ENCODE measurements at places on chromosomes 5 and 9.

DNA sequence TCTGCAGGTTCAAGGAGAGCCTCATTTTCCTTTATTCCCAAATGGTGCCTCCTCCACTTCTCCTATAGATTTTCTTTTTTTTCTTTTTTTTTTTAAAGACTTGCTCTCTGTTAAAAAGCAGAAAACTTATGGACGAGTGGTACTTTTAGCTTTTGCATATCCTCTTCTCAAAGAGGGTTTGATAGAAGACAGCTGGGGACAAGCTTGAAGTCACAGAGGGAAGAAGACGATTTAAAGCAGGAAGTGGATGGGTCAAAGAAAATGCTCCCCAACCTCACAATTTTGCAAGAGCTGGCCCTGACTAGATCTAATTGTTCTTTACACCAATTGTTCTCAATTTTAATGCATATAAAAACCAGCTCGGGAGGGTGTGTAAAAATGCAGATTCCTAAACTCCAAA, 48.9 kb downstream of the APBA1 start:
- no peak for DNase-seq

DNA sequence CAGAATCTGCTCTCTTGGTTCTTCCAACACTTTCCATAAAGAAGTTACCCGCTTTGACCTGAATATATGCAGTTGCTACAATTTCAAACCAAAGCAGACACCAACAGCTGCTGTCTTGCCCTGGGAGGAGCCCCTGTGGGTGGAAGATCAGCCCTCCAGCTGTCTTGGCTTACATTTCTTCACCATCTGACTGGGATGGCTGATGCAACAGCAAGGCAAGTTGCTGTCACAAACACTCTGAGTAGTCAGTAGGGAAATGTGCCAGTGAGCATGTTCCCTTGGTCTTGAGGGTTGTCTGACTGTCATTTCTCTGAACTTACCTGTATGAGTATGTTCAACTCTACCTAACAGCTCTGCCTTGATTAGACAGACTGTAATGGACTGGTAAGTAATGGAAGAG, 152.9 kb downstream of the SGCD start:
- DNase-seq: no peak

- DNase-seq: no peak
Observed at GRCh38 chr5:65742565-65743231, 20.7 kb downstream of the NLN start.

GRCh38 chr9:37371565-37372464, 50.7 kb upstream of the GRHPR start:
- peak; percentile 46 for DNase-seq

- no peak for DNase-seq
Observed at GRCh38 chr9:3468421-3469205, 57.2 kb downstream of the RFX3 start.

DNA sequence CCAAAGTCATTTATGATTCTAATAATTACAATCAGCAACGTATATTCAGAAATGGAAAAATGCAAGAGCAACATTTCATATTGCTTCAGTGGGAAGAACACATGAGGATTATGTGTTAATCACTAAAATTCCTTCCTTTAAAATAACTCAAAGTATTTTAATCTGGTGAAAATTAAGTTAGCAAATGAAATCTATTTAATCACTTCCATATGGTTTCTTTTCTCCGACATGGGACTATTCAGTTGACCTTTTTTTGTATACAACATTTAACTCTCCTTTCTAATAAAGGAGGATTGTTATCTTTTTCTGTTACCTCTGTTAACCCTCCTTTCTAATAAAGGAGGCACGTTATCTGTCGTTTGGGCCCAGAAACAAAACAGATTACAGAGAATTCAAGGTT, 59.9 kb downstream of the HOMER1 start:
- no peak for DNase-seq

GRCh38 chr5:137515238-137515637, 16.1 kb upstream of the SPOCK1 start:
- no peak for DNase-seq

GRCh38 chr5:143685246-143685815, 126.6 kb upstream of the HMHB1 start:
- no peak for DNase-seq

DNA sequence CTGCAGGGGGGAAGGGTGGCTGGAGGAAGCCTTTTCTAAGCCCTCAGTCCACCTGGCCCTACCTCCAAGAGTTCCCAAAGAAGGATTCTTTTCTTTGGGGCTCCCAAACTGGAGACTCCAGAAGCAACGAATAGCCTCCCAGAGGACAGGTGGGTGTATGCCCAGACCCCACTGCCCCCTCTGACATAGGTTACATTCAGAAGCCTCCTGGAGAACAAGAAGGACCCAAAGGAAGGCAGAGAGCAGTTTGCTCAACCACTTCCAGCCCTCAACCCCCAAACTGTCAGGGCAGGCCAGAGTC, 10.3 kb downstream of the HK3 start:
- no peak for DNase-seq

GRCh38 chr5:6302684-6303083, 75.7 kb downstream of the MED10 start:
- no peak for DNase-seq

DNA sequence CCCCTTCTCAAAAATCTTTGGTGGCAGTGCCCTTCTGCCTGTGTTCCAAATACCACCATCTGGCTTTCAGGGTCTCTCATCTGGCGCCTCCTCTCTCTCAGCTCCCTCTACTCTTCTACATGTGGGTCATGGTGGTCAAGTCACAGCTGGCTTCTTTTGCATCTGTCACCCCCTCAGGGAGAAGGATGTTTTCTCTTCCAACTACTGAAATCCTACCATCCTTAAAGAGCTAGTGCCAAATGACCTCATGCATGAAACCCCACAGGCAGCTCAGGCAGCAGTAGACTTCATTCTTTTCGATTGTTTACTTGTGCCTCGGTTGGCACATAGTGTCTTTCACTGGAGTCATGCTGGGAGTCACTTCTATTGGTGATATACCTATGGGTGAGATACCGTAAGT, 219.2 kb downstream of the DCP2 start:
- DNase-seq: no peak

DNA sequence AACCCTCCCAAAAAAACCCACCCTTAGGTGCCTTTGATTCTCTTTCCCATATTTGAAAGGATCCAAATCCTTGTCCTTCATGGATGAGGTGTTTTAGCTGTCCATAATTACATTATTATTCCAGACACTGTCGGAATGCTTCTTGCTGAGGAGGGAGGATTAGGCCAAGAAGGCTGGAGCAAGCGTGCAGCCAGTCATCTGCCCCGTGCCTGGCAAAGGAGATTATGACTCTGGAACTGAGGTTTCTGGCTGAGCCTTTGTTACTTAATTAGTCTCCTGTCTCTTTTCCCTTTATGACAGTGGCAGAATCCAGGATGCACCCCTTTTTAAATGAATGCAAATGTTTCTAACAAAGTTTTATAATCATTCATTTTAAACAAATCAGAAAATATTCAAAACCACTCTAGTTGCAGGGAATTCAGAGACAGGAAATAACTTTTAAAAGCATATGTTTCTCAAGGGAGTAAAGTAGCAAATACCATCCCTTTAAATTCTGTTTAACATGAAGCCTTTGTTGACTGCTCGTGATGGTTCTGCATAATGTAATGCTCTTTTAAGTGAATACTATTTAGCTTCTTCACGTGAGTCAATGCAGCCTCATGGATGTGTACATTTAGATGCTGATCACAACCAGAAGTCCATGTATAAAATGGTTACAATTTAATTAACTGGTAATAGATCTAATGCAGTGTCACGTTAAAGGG, 69.8 kb downstream of the GALNT10 start:
- DNase-seq: no peak

GRCh38 chr9:28001096-28001495, 427.8 kb upstream of the C9orf72 start:
- no peak for DNase-seq

- DNase-seq: no peak
Observed at GRCh38 chr9:86829496-86830046, 117.7 kb downstream of the GAS1 start.

DNA sequence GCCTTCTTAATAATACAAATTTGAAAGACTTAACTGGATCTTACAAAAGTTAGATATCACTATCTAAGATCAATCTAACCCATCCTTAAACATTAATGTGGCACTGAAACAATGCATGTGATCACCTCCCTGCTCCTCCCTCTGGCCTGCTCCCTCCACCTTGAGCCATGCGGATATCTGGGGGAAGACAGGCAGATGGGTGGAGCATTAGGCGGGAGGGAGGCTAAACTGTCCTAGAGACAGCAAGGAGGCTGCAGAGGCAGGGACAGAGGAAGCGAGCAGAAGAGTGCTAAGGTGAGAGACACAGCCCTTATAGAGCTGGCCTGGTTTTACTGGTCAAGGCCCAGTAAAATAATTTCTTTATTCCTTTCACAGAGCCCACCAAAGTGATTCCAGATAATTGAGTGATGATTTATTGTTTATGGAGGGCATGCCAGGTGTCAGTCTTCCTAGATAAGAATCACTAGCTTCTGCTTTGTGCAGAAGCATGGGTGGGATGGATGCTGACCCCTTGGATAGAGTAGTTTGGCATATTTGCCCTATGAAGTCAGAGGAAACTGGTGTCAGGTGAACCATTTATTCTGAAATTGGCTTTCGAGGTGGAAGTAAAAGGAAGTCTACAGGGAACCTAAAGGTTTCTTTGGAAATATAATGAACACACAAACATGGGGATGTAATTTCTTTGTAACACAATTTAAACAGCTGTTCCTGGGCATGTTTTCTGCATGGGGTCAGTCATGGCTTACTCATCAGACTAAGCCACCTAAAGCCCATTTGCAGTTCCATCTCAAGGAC, 188.3 kb downstream of the GNAQ start:
- DNase-seq: no peak

- DNase-seq: no peak
Observed at GRCh38 chr9:137218754-137219271, 3.2 kb downstream of the RNF208 start.

DNA sequence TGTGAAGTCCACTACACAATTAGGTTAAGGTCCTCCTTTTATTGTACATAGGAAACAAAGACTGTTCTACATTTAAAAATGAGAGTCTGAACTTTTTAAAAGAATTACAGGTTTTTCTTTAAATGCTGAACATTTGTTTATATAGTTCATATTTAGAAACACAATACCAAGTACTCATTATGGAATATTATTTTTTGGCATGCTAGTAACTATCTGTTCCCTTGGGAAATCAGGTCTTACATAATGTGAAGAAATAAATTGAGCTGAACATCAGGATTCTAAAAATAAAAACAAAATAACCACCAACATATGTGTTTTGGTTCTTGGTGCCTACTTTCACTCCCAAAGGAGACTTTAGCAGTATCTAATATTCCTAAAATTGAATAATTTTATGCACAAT, 230.5 kb upstream of the IZUMO3 start:
- DNase-seq: no peak

GRCh38 chr5:123813264-123813663, 301.3 kb downstream of the CSNK1G3 start:
- DNase-seq: no peak

DNA sequence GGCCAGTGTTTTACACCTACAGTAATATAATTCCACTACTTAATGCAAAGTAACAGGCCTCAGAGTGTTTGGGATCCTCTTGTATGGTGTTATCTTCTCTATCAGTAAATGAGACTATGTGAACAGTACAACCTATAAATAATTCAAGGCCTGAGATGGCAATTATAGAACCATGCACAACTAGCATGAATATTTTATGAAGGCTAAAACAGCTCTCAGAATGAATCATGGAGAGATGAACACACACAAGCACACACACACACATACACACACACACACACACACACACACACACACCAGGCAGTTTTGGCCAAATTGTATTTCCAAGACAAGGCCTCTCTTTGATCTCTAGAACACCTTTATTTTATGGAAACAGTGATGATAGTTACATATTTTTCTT, 224.9 kb downstream of the EBF1 start:
- no peak for DNase-seq
